ENCODE measurements at places on chromosomes 11 and 22.

DNA sequence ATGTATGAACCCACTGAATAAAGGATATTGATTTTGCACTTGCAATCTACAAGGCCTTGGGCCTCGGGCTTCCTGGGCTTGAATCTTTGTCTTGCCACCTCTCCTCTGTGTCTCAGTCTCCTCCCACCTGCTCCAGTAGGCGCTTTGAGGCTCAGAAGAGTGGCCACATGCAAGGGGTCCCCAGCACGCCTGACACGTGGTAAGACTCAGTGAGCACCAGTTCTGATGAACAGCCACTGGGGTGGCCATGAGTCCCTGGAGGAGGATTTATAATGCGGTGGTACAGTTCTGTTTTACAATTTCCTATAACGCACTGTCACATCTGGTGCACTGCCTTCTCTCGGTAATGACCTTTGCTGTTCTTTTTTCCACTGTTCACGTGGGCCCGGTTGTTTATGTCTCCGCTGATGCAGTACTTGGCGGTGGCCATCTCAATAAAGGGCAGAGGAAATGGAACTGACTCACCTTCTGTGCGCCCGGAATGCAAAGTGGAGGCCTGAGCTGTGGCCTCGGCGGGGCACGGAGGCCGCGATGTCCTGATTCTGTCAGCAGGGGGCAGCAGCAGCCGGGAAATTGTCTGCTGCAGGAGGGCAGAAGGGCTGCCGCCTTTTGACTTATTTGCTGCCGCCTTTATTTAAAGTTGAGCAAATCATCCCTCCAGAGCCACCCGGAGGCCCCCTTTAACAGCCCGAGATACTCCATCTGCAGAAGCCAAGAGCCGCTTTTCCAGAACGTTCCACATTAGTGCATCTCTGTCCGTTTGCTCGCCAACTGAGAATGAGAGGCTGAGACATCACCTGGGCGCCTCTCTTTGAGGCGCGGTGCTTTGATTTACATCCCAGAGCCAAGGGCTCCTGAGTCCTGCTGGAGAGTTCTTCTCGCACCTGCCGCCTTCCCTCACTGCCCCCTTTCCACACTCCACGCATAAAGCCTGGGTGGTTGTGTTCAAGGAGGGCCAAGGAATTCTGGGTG is 6.0 kb upstream of the IFT27 start:
- DNase-seq: peak; percentile 57

DNA sequence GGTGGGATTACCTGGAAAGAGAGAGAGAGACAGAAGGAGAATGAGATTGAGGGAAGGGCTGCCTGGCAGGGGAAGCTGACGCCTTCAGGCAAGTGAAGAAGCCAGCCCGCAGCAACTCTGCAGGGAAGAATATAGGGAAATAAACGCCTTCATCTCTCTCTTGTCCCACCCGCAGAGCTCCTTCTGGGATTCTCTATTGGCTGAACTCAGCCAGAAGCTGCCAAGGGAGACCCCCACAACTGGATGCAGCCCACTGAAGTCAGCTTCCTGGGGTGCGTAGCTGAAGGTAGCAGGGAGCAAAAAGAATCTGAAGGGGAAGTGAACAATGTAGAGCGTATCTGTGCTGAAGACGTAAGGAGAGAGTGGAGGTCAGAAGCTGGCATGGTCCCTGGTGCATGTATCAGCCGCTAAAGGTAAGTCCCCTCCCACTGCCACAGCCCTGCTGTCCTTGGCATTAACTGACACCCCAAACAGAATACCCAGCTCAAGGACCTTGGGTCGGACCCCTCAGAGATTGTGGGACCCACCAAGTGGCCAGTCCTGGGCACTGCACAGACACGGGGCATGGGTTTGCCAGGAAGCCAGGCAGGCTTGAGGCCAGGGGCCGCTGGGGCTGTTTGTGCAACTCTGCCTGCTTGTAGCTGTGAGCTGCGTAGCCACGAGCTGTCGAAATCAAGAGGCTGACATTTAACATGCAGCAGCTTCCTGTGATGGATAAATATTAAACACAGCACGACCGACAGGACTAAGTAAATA is 469.9 kb downstream of the MN1 start:
- DNase-seq: no peak

- DNase-seq: peak; percentile 72
Observed at GRCh38 chr11:20110908-20111669, 49.2 kb downstream of the DBX1 start.

- DNase-seq: no peak
Observed at GRCh38 chr11:67032830-67033551, 10.1 kb downstream of the SYT12 start.

DNA sequence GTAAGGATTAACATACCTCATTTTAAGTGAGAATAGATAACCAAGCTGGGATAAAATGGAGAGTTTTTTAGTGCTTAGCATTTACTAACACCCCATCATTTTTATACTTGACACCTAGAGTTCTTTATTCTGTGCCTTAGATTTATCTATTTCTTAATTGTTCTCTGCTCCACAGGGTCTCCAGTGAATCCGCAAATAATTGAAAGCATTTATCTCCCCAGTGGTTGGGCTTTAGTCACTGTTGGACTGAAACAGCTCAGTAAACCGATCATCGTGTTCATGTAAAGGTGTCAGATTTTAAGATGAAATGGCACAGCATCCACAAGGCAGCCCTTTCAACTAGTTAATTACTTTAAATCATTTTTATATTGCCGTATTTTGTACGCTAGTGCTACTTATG is 17.8 kb upstream of the GRIA4 start:
- DNase-seq: no peak

GRCh38 chr11:71498091-71498490 is 29.0 kb upstream of the KRTAP5-7 start:
- no peak for DNase-seq

DNA sequence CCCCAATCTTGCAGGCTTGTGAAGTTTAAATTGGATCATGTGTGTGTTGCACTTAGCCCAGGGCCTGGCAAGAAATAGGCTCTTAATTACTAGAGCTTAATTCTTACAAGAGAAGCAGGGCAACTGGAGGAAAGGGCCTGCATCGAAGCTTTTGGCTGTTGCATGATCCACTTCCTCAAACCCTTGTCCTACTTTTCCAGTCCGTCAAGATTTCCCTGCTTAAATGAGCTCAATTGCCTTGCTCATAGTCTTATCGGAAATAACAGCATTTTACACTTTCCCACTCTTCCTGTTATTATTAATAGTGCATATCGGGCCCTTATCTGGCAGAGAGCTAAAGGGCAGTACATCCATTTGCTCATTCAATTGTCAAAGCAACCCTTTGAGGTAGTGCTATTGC is 18.1 kb downstream of the DTX4 start:
- DNase-seq: no peak

DNA sequence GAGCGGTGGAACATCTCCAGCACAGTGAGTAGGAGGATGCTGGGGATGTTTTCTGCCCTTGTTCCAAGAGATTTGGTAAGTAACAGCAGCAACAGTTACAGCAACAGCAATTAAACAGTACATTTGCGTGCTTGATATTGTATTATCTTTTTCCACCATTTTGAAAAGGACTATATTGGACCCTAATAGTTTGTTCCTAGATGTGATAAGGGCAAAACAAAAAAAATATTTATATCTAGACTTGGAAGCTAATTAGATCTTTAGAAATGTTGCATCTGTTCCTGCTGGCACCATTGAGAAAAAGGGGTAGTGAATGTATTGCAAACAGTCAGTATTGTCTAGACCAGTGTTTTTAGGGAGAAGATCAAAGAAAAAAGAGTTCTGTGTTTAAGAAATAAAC is 759.9 kb downstream of the JRKL start:
- no peak for DNase-seq

GRCh38 chr11:69888483-69889181 is 69.4 kb upstream of the FGF3 start:
- DNase-seq: peak; percentile 57

GRCh38 chr11:104165014-104165413 is 1.1 kb upstream of the PDGFD start:
- no peak for DNase-seq

DNA sequence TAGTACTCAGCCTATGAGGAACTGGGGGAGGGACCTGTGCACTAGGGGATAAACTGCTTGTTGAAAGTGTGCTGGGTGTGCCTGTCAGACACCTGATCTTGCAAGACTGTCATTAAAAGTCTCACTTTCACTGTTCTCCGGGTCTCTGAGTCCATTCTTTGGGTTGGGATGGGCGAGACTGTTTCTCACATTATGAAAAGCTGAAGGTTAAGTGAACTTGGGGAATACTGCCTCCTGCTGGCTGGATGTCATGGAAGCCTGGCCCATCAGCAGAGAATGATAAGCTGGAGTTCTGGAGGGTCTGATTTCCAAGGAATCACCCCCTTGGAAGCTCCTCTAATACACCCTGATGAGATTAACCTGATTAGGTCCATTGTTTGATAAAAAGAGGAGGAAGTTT is 9.0 kb upstream of the VPREB1 start:
- DNase-seq: no peak

DNA sequence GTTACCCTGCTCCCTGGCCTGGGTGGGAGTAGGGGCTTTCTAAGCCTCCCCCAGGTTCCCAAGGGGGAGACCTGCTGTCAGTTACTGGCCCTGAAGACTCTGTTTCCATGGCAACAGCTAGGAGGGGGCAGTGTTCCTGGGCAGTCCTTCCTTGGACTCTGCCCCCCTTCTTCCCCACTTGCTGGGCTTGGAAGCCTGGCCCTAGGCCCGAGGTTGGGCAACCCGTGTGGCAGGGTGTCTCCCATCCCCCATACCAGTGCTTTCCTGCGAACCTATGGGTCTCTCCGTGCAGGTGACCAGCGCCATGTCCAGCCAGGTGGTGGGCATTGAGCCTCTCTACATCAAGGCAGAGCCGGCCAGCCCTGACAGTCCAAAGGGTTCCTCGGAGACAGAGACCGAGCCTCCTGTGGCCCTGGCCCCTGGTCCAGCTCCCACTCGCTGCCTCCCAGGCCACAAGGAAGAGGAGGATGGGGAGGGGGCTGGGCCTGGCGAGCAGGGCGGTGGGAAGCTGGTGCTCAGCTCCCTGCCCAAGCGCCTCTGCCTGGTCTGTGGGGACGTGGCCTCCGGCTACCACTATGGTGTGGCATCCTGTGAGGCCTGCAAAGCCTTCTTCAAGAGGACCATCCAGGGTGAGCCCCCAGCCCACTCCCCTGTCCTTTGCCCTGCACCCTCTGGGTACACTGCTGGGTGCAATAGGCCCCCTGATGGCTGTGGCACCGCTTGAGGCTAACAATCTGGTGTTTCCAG is 1.7 kb downstream of the ESRRA start:
- DNase-seq: no peak

- DNase-seq: no peak
Observed at GRCh38 chr11:44968510-44968909, 17.8 kb upstream of the TP53I11 start.

- no peak for DNase-seq
Observed at GRCh38 chr11:54558407-54558806, 45.4 kb downstream of the OR4C46 start.

DNA sequence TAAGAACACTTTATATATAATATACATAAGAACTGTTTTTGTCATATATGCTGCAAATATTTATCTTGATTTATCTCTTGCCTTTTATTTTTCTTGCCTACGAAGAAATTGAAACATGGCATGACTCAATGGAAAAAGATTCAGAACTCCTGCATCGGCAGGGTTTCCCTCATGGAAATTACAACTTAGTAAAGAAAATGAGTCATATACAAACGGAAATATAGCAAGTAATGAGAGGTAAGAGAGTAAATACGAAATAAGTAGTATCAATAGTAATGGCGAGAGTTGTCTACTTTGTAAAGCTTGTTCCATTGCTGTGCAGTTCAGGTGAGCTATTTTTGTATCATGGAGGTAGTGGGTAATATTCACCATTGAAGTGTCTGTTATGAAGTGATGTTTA is 350.4 kb downstream of the DDX10 start:
- no peak for DNase-seq

DNA sequence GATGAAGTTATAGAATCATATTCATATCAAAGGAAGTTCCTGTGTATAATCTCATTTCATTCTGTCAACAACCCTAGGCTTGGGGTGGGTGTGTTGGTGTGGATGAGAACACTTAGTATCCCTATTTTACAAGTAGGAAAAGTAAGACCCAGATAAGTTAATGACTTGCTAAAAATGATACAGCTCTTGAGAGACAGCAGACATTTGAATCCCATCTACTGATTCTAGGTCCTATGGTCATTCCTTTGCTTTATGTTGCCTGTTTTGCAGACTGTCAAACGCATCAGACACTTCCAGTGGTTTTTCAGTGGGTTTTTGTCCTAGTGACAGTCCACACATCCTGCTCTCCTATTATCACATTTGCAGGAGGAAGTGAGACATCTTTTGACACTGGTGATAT is 153.1 kb downstream of the TEAD1 start:
- no peak for DNase-seq

GRCh38 chr11:77207019-77207485 is 79.0 kb downstream of the MYO7A start:
- no peak for DNase-seq

GRCh38 chr22:38350444-38351359 is 33.5 kb upstream of the CSNK1E start:
- no peak for DNase-seq

DNA sequence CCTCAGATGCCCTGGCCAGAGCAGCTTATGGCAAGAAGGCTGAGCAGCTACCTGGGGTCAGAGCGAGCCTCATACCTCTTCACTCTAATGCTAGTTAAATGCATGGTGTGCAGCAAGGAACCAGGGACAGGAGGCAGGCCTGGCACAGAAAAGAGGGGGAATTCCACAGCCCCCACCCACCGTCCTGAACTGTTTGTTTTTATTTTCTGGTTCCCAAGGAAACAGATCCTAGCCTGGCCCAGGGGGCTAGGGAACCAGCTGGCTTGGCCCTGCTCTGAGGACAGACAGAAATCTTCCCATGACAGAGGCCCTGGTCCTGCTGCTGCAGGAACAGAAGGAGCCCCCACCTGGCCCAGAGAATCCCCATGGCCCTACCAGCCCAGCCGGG is 40.4 kb downstream of the SLCO2B1 start:
- DNase-seq: no peak

- no peak for DNase-seq
Observed at GRCh38 chr22:37818409-37819104, 4.6 kb upstream of the GALR3 start.

- no peak for DNase-seq
Observed at GRCh38 chr11:62256281-62256680, 13.7 kb upstream of the SCGB2A2 start.

GRCh38 chr11:69062169-69062855 is 13.6 kb downstream of the TPCN2 start:
- no peak for DNase-seq

DNA sequence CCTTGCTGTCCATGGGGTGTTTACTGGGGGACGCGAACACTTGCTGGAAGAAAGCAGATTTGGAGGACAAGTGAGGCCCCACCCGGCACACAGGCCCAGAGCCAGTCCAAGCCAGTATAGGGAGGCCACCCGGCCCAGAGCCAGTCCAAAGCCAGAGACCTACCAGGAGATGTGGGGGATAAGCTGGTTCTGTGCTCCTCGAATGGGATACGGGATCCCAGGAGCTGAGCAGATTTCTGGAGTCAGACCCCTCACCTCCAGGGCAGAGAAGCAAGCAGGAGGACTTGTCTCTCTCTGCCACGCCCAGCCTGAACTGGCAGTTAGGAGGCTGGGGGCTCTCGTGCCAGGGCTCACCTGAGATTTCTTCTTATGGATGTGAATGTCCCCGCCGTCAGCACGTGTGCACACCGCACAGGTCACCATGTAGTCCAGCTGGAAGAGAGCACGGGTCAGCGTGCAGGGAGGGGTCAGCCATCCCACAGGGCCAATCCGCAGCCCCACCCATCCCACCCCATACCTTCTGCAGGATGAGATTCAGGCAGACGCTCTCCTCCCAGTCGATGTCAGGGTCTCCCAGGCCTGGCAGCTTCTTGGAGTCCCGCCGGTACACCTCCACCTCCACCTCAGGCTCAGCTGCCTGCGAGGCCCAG is 35.3 kb downstream of the KIAA0930 start:
- no peak for DNase-seq
